Lung (tissue), 17 donors: ENCODE measurements at places on chromosomes 7 and 10.
A peak's percentile ranks its signal among the peaks of the same experiment; 100 is the strongest.

GRCh38 chr7:104252409-104253134, 44.8 kb upstream of the ORC5 start:
- DNase-seq = peak; percentile 13

GRCh38 chr10:86366902-86367151, 232 bp upstream of the GRID1 start:
- DNase-seq = no peak

DNA sequence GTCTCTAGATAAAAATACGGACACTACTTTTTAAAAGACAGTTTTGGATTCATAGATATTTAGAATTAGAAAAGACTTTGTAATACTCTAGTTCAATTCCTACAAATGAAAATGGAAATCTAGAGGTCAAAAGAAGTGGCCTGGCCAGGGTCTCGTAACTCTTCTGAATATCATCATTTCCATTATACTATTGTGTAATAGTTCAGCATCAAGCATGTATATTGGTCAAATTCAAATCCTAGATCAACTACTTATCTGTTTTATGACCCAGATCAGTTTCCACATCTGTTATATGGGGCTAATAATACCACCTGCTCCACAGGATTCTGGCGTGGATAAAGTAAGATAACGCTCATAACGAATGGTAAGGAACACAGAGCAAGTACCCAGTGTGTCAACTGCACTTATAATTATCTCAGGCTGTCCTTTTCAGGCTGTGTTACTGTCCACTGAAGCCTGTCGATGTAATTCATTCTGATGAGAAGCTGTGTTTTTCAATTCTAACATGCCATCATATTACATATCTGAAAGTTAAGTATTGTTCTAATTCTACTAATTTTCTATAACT, 54.3 kb downstream of the ARHGAP21 start:
- DNase-seq = no peak

DNA sequence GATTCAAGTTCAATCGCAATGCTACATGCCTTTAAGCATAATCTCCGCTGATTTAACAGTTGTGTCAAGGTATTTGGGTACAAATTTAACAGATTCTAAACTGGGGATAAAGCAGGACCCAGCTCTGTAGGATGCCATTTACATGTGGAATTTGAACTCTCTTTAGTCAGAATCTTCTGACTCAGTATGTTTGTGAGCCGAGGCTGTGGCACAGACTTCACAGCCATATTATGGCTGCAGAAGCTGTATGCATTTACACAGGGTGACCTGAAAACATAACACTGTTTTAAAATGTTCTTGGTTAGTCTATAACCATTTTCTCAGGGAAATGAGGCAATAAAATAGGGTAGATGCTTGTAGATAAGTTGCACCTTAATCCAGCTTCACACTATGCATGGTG, 8.7 kb downstream of the PDLIM1 start:
- DNase-seq = no peak

DNA sequence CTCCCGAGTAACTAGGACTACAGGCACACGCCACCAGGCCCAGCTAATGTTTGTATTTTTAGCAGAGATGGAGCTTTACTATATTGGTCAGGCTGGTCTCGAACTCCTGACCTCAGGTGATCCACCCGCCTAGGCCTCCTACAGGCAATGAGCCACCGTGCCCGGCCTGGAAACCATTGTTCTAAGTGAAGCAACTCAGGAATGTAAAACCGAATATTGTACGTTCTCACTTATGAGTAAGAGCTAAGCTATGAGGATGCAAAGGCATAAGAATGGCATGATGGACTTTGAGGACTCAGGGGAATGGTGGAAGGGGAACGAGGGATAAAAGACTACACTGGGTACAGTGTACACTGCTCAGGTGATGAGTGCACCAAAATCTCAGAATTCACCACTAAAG, 235.1 kb upstream of the AUTS2 start:
- no peak for DNase-seq
